ENCODE measurements at places on chromosomes 13 and 19. TPM values are rescaled to one million over a fixed set of nuclear protein-coding genes. Genes with fewer than 3 reads are reported as not detected.

GRCh38 chr19:58460039-58460438 is 6.8 kb upstream of the ZNF324 start:
- no peak for DNase-seq

- no peak for DNase-seq
Observed at GRCh38 chr19:3519126-3519525, 13.0 kb downstream of the FZR1 start.

Gene SIGLEC8
- total RNA-seq: 0.49 TPM

DNA sequence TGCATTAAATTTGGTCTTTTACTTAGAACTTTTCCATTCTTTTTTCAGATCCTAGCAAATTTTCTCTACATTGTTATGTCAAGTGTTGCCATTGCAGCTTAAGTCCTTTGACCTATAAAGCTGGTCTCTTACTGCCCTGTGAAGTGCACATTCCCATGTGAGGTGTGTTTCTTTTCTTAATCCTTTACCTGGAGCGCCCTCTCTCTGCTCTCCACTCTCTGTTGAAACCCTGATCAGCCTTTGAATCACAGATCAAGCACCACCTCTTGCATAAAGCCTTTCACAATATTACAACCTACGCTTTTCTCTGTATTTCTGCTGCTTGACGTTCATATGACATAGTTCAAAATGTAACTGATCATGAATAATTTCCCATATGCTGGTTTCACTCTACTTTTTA is 84.8 kb downstream of the PCDH17 start:
- DNase-seq: no peak

DNA sequence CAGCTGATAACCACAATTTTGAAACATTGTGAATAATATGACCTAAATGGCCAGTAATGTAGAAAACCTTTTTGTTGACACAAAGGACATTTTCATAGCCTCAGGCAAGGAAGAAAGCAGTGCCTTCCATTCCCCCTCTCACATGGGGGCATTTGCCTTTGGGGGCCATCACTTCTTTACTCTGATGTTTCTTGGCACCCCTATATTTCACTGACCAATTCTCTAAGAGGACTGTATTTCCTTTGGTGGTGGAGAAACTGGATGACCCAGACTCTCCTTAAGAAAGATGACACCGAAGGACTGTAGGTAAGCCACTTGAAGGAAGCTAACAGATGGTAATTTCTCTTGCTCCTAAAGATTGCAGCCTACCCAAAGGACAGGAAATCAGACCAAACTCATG is 254.6 kb downstream of the DCLK1 start:
- no peak for DNase-seq

Gene ZIK1
- 13.7 TPM for total RNA-seq

GRCh38 chr19:12665281-12665573 is 1.3 kb downstream of the MAN2B1 start:
- DNase-seq: no peak

DNA sequence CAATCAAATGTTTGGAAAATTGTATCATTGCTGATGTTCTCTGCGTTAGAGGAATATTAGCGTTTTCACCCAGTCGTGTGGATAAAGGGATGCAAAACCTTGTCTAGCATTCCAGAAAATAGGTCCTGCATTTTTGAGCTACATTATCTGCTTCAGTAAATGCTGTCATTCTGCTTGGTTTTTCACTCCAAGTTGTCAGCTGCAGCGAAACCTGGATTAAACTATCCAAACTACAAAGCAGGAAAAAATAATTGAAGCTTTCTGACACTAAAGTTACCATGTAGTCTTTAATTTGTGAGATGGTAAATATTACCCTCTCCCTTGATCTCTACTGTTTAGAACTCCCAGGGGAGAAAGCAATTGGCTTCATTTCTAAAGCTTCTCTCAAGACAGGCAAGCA is 1795.5 kb upstream of the PRR20A start:
- DNase-seq: no peak

- DNase-seq: no peak
Observed at GRCh38 chr13:87087741-87088140, 583.4 kb upstream of the SLITRK5 start.

DNA sequence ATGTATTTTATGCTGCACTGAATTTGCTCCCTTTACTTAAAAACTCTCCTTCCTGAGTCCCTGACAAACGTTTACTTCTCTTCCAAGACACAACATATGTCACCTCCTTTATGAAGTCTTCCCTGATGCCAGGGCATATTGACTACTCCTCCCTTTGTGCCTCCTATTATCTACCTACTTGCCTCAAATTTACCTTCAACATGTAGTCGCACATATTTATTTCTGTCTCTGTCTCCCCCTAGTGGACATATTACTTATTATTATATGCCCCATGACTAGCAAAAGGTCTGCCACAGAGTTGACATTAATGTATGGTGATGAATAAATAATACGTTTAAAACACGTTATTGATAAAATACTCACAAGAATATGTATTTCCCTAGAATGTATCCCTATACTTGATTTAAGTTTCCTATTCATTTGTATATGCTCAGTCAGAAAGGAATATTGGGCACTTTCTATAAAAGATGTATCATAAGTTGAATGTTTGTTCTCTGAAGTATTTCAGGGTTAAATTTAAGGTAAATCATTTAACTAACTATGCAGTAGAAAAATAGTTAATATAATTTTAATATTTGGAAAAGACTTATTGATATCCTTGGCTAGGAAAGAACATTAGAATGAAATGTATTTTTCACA is 250.3 kb upstream of the ATXN8OS start:
- no peak for DNase-seq

GRCh38 chr13:27826379-27827353 is 34.4 kb downstream of the GSX1 start:
- DNase-seq: peak; percentile 78

Gene WTIP
- 22.1 TPM for total RNA-seq

GRCh38 chr13:67366533-67366932 is 136.4 kb upstream of the PCDH9 start:
- DNase-seq: no peak

DNA sequence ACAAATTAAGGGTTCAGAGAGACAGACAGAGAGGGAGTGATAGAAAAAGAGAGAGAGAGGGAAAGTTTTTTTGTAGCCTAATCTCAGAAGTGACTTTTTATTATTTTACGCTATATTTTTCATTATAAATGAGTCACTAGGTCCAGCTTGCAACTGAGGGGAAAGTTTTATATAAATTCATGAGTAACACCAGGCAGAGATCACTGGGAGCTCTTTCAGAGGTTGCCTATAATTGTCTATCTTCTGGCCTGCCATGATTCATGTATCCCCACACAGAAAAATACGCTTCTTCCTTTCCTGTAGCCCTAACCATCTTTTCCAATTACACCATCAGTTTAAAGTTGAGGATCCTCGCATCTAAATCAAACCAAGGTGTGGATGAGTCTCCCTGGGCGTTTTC is 467.9 kb downstream of the SLITRK1 start:
- no peak for DNase-seq

Gene KIRREL2
- total RNA-seq: not detected

- DNase-seq: no peak
Observed at GRCh38 chr13:27200413-27201070, 28.9 kb upstream of the USP12 start.

DNA sequence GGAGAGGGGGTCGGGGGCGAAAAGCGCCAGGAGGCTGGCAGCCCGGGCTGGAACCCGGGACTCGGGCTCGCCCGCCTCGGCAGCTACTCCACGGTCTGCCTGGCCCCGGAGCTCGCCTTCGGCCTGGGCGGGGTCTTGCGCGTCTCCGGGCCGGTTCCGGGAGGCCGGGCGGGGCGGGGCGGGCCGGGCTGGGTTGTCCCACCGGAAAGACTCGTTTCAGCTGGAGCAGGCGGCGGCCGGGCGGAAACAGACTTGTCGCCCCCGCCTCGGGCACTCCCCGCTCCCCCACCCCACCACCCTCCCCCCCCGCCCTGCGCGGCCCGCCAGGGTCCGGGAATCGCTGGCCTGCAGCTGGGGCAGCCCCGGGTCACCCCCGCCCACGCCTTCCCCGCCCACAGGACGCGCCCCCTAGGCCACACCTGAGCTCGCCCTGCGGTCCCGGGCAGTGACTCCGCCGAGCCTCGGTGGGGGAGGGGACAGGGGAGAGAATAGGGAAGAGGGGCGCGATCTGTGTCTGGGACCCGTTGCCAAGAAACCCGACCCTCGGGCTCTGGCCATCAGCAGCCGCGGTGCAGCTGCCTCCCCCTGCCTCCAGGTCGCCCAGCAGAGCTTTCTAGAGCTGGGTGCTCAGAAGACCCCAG is 109.4 kb downstream of the KCTD15 start:
- peak; percentile 78 for DNase-seq

GRCh38 chr13:54606944-54607343 is 1578.3 kb downstream of the OLFM4 start:
- DNase-seq: no peak
